ENCODE measurements at places on chromosomes 6 and 20.

DNA sequence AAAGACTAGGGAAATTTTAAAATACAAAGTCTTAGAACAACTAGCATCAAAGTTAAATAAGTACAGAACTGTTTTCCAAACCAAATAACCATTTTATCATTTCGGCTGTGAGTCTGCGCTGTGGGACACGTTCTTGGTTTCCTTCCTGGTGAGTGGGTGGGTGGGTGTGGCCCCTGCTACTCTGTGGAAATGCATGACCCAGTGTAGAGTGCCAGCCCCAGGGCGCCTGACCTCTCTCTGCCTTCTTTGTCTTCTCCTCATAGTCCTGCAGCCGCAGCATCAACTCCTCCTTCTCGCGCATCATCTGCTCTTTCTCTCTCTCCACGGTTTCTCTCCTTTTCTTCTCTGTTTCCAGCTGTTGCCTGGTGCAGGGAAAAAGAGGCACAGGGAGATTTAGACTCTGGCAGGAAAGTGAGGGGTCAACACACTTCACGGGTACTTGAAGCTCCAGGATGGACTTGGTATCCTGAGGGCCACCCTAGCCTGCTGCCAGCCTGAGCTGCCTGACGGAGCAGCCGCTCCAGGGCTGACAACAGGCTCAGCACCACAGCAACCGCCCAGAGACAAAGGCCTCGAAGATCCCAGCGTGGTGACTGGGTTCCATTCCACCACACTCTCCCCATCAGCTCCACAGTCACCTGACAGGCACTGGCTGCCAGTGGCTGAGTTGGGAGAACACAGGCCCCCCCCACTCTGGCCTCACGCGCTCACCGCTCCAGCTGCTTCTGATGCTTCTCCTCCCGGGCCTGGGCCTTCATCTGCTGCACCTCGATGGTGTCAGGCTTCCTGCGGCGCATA lies 48.4 kb downstream of the EZR start:
- DNase-seq, result no peak

- DNase-seq, result no peak
These were observed 20.7 kb upstream of the TRIM27 start for GRCh38 chr6:28944412-28944865.

- no peak for DNase-seq
These were observed 160.8 kb downstream of the TBXT start for GRCh38 chr6:166006900-166007301.

DNA sequence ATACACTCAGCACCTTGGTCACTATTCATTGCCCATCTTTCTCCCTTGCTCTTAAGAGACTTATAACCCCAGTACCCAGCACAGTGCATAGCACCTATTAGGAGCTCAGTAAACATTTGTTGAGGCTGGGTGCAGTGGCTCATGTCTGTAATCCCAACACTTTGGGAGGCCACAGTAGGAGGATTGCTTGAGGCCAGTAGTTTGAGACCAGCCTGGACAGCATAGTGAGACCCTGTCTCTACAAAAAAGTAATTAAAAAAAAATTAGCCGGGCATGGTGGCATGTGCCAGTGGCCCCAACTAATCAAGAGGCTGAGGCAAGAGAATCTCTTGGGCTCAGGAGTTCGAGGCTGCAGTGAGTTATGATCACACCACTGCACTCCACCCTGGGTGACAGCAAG lies 8.2 kb upstream of the EIF2S2 start:
- no peak for DNase-seq

DNA sequence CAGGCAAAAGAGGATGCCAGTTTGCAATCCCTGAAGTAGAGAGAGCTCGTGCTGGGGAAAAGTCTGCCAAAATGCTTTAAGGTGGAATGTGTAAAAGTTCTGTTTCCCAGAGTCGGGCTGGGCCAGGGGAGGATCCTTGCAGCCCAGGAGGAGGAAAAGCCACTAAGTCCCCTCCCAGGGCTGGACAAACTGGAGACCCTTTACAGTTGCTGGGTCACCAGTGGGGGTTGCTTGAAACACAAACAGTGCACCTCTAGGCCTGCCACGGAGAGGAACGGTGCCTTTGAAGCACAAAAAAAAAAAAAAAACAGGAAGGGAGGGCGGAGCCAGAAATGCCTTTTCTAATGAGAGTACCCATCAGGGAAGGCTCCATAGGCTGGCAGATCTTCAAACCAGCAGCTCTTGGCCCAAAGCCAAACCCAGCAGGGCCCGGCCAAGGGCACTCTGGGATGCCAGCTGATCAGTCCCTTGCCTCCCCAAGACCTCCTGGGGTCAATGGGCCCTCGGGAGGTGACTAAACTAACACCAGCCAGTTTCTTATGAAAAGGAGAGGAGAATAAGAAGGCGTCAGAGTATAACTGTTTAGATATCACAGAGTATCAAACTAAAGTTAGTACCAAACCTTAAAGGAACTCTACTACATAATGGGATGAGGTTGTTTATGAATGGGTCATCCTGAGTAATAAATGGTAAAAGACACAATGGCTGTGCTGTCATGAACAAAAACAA lies 23.7 kb downstream of the HLA-A start:
- no peak for DNase-seq

DNA sequence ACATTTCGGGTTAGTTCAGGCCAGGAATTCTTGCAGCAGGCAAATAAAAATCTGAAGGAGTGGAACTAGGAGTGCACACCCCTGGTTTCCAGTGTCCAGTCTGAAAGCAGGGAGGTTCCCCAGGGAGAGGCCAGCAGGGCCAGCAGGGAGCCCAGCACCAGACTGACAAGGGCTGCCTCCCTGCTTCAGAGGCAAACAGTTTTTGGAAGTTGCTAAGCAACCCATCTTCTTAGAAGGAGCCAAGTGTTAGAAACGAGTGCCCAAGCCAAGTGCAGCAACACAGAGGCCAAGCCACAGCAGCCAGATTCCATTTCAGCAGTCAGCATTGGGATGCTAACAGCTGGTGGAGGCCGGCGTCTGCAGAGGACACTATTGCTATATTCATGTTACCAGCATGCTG lies 179.1 kb downstream of the SYNDIG1 start:
- DNase-seq, result no peak

DNA sequence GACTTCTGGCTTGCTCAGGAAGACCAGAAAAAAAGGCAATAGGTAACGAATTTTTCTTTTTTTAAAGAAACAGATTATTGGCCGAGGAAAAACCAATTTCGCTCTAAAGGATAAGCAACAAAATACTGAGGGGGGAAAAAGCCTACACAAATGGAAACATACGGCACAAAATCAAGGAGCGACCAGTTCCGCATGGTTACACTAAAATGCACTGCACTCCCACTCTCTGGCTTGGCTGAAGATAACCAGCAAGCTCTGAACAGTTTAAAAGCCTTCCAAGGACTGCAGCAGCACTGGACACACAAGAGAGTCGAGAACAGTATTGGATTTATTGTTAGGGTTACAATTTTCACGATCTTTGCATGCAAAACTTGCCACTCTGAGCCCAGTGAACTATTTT lies 881 bp upstream of the MAP7 start:
- DNase-seq, result no peak

Data from NCI-H2107 (cell line).